ENCODE measurements at places on chromosomes 16 and 17. TPM values are rescaled to one million over a fixed set of nuclear protein-coding genes. Genes with fewer than 3 reads are reported as not detected.
A peak's percentile ranks its signal among the peaks of the same experiment; 100 is the strongest.

CDK10 gene
- 26.8 TPM for total RNA-seq

GRCh38 chr16:7268182-7268581 is 64.5 kb upstream of the RBFOX1 start:
- no peaks in the 10 kb centered on the region for H3K36me3 ChIP-seq
- H3K4me1 ChIP-seq = no peaks in the 10 kb centered on the region
- no peak overlapping the region for H3K4me3 ChIP-seq
- DNase-seq = no peak
- H3K27ac ChIP-seq = no peak overlapping the region
- no peaks in the 10 kb centered on the region for H3K27me3 ChIP-seq

GRCh38 chr17:18858567-18859245 is 775 bp downstream of the PRPSAP2 start:
- DNase-seq = no peak
- no peaks in the 10 kb centered on the region for H3K27me3 ChIP-seq
- peaks cover 24% of the 10 kb centered on the region for H3K4me1 ChIP-seq
- peak overlapping the region; percentile 87 for H3K4me3 ChIP-seq

DNA sequence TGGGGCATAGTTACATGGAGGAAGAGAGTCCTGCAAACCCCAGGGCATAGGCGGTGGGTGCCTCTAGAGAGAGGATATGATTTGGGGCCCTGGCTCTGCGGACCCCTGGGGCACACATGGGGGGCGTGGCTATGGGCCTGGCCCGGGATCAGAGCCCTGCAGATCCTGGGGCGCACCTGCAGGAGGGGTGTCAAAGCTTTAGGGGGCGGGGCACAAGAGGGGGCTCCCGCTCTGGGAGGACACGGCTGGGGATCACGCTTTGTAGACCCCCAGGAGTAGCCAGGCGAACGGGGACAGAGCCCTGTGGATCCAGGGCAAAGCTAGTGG is 497 bp downstream of the BCL7C start:
- peaks cover 36% of the 10 kb centered on the region for H3K36me3 ChIP-seq
- no peak for DNase-seq
- peaks cover 44% of the 10 kb centered on the region for H3K4me1 ChIP-seq
- no peaks in the 10 kb centered on the region for H3K27me3 ChIP-seq
- H3K27ac ChIP-seq = peak overlapping the region; percentile 54

DNA sequence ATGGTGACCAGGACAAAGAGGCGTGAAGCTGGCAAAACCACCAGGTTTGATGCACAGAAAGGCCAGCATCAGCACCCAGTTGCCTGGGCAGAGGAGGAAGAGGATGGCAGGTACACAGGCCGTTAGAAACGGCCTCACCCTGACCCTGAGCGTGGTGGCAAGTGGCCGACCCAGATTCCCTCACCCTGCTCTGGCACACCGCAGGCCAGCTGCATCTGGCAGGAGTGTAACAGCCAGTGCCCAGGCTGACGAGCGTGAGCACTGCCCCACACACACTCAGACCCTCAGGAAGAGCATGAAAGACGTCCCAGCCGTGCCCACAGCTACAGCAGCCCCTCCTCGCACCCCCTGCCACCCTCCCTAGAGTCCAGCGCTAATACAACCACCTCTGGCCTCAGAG is 82.0 kb downstream of the ANKRD11 start:
- DNase-seq = no peak
- H3K4me1 ChIP-seq = peaks cover 17% of the 10 kb centered on the region
- no peak overlapping the region for H3K4me3 ChIP-seq
- H3K36me3 ChIP-seq = no peaks in the 10 kb centered on the region
- H3K27me3 ChIP-seq = no peaks in the 10 kb centered on the region
- no peak overlapping the region for H3K27ac ChIP-seq

DNA sequence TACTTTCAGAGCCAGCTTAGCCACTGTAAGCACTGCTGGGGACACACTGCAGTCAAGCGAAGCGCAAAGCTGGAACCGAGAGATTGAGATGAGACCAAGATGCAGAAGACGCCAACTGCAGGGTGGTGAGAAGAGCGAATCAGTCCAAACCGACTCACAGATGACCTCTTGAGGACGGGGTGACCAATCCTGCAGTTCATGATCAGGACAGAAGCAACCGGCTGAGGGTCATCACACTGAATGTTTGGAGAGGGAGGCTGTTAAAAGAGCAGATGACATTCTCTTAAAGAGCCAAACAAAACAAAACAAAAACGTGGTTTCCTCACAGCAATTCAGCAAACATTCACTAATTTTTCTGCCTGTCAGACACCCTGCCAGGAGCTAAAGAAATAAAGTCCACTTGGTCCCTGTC is 8.5 kb downstream of the HASPIN start:
- peaks cover 34% of the 10 kb centered on the region for H3K4me1 ChIP-seq
- H3K27ac ChIP-seq = no peak overlapping the region
- peaks cover 8% of the 10 kb centered on the region for H3K36me3 ChIP-seq
- no peak overlapping the region for H3K4me3 ChIP-seq
- no peak for DNase-seq

- peak overlapping the region; percentile 96 for H3K4me3 ChIP-seq
- peaks cover 40% of the 10 kb centered on the region for H3K36me3 ChIP-seq
- peak overlapping the region; percentile 79 for H3K27ac ChIP-seq
- H3K4me1 ChIP-seq = peaks cover 16% of the 10 kb centered on the region
- 0 out of 2 replicates have a peak, but pooled peaks cover 3% of the 10 kb centered on the region for H3K27me3 ChIP-seq
Measured at GRCh38 chr16:46973996-46974324, 486 bp upstream of the DNAJA2 start.

- H3K4me3 ChIP-seq = no peak overlapping the region
- DNase-seq = no peak
- H3K36me3 ChIP-seq = no peaks in the 10 kb centered on the region
- no peaks in the 10 kb centered on the region for H3K4me1 ChIP-seq
Measured at GRCh38 chr16:878886-879285, 78.4 kb upstream of the GNG13 start.

GRCh38 chr17:7060165-7060891 is 16.4 kb upstream of the SLC16A11 start:
- peak; percentile 64 for DNase-seq
- H3K4me3 ChIP-seq = no peak overlapping the region
- H3K27ac ChIP-seq = no peak overlapping the region
- peaks cover 23% of the 10 kb centered on the region for H3K4me1 ChIP-seq
- H3K36me3 ChIP-seq = no peaks in the 10 kb centered on the region
